Kidney (tissue), 22 donors: ENCODE measurements at places on chromosomes 6 and 20. TPM values are rescaled to one million over a fixed set of nuclear protein-coding genes. Genes with fewer than 3 reads are reported as not detected.

The KHDRBS2 gene
- polyA plus RNA-seq, result not detected

The PGC gene
- 0.39 TPM for polyA plus RNA-seq

The VSTM2L gene
- polyA plus RNA-seq, result 2.8 TPM

The TSPO2 gene
- polyA plus RNA-seq, result 0.88 TPM

The C20orf141 gene
- polyA plus RNA-seq, result not detected

The MDFI gene
- 2.3 TPM for polyA plus RNA-seq

The ENPP1 gene
- 3.7 TPM for polyA plus RNA-seq

The CDH4 gene
- polyA plus RNA-seq, result not detected

The GPR31 gene
- not detected for polyA plus RNA-seq

- no peak for DNase-seq
Measured at GRCh38 chr20:51326201-51326819, 216.2 kb downstream of the NFATC2 start.

- DNase-seq, result no peak
Measured at GRCh38 chr20:64158346-64159285, 5.6 kb upstream of the MYT1 start.

DNA sequence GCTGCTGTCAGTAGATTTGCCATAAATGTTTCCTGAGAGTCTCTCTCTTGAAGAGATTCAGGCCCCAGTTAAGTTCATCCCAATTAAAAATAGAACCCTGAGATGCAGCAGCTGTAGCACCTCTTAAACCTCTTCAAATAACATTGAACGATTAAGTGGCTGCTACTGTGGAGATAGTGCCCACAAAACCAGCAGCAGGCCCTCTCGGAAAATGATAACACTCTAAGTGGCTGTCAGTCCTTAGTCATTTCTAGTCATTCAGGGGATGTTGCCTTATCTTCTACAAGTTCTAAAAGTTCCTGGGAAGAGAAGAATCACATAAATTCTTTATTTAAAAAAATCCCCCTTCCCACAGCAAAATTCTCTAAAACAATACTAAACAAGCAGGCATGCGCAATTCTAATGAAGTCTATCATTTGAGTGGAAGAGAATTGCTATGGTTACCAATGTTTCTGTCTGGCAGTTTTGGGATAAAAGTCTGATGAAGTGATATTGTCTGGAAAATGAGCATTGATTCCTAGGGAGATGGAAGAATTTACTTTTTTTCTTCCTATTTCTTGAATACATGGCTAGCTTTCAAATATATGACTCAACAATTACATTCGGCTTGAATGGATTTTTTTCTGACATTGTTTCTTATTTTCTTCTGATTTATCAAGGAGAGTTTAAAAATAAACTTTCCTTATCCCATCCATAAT lies 131.9 kb downstream of the TRMT11 start:
- no peak for DNase-seq

DNA sequence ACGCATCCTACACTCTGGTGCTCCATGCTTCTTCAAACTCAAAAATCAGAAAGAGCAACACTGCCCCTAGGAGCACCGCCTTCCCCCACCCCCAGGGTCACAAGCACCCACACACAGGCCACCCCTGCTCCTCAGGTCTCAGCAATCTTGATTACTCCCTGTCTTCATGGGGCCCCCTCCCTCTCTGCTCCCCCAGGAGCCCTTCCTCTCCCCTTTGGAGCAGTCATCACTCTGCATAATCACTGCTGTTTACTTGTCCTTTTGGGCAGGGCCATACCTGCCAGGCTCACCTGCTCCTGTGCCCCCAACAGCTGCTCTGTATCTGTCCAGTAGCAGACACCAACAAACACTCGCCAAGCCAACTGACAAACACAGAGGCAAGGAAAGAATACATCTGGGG lies 7.6 kb upstream of the SYNDIG1 start:
- no peak for DNase-seq

- DNase-seq, result no peak
Measured at GRCh38 chr20:4667371-4667773, 54.3 kb upstream of the PRND start.

DNA sequence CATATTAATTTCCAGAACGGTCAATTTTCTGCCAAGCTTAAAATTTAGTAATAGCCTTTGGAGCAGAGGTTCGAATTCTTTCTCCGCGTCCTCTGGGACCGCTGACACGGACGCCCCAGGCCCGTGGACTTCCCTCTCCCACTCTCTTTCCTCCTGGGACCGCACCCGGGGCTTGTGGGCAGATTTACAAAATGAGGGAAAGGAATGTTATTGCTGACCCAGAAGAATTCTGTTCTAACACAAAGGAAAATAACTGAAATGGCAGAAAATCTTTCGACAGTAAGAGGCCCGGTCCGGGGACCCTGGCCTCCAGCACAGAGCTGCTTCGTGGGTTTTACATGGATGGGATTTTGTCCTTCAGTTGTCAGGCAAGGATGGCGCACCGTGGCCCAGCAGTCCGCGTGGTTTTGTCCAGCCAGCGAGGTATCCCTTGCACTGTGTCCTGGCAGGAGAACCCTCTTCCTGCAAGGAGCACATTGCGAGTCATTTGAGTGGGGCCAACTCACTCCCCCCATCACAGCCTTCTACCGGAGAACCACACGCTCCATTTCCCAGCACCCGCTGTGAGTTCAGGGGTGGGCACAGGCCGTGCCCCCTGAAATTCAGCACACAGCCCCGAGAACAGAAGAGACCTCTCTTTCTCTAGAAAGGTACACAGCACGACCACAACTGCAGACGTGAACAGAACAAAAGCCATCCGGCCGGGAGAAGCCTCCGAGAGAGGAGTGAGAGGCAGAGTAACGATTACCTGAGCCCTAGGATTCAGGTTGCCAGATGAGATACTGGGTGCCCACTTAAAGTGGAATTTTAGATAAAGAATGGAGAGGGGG lies 106.0 kb upstream of the AFDN start:
- DNase-seq, result peak; percentile 60

- DNase-seq, result no peak
Measured at GRCh38 chr6:42091718-42092023, 41.3 kb downstream of the TAF8 start.

- DNase-seq, result peak; percentile 55
Measured at GRCh38 chr20:5863040-5863833, 87.1 kb downstream of the TRMT6 start.

- DNase-seq, result no peak
Measured at GRCh38 chr6:2378891-2379652, 133.7 kb upstream of the GMDS start.

GRCh38 chr20:21513181-21513663 lies 642 bp downstream of the NKX2-2 start:
- DNase-seq, result no peak

DNA sequence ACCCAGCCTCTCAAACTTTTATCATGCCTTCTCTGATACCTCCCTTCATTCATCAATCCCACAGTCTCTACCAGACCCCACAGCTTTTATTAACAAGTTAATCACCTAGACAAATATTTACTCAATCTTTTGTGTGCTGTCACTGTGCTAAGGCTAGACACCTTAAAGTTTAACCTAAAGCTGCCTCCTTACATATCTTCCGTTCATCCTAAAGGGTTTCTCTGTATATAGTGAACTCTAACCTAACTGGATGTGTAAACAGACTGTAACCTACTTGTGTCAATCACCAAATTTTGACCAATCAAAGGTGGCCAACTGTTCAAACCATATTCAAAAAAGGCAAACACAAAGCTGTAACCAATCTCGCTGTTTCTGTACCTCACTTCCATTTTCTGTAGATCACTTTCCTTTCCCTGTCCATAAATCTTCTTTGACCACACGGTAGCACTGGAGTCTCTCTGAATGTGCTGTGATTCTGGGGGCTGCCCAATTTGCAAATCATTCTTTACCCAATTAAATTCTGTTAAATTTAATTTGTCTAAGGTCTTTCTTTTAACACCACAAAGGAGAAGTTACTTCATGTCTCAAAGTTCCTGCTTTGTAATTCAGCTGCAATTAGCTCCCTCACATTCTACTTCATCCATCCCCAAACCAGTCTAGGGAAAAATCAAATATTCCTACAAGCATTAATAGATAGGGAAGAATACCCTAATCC lies 72.5 kb downstream of the ARHGAP18 start:
- DNase-seq, result no peak

- DNase-seq, result no peak
Measured at GRCh38 chr6:28824793-28825731, 98.7 kb downstream of the TRIM27 start.

DNA sequence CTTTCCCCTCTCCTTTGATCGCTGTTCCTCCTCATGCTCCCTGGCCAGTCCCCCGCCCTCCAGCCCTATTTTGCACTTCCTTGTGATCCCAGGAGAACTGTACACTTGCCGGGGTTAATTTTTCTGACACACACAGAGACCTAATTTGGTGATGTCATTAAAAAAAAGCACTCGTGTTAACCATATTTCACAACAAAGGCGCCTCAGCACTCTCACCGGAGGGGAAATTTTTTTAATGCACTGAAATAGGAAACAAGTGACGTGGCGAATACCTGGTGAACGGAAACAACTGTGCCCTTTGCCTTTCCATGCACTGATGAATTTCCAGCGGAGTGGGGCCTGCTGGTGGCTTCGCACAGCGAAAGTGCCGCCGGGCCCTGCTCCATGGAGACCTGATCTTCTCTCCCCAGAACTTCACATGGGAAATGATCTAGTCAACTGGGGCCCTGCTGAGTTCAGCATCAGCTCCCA lies 53.9 kb upstream of the TAGAP start:
- DNase-seq, result peak; percentile 80

DNA sequence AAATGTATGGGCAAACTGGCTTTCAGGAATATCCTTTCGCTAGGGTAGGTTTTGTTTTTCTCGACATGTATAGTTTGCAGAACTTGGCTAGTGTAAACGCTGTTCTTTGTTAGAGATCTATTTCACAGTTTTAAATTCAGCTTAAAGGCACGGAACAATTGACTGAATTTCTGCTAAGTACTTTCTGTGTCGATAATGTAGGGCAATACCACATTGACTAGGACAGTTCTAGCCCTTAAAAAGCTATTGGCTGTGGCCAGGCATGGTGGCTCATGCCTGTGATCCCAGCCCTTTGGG lies 92.8 kb downstream of the CEP57L1 start:
- no peak for DNase-seq

DNA sequence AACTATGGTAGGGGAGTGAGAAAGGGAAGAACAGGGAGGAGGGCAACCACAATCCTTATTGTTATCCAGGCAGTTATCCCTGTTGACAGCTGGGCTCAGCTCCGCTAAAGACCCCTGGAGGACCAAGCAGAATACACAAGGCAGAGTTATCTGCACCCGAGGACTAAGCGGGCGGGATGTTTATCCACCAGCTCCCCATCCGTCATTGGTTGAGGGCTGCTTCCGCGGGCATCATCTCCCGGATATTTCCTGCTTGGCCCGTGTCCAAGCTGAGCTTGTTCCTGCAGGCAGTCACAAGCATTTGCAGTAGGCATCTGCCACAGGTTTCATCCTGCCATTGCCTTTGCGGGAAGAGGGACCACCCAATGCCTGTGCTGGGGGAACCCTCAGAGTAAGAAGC lies 102.1 kb downstream of the DLGAP4 start:
- no peak for DNase-seq

DNA sequence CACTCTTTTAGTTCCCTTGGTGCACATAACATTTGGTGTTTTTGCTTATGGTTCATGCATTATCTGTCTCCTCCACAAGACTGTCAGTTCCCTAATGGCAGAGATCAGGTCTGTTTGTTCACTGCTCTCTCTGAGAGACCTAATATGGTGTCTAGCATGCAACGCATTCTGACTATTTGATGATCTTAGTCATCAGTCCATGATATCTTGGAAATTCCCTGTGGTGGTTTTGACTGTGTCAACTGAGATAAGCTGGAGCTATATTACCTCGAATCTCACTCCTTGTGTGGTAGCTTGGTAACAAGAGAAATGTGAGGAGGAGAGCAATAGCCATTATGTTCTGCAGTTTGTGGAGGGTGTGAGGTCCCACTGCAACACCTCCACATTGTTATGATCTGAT lies 229.8 kb downstream of the FRK start:
- DNase-seq, result no peak
